Neural progenitor cell (in vitro differentiated cells): ENCODE measurements at places on chromosomes 12 and 14.
A peak's percentile ranks its signal among the peaks of the same experiment; 100 is the strongest.

DNA sequence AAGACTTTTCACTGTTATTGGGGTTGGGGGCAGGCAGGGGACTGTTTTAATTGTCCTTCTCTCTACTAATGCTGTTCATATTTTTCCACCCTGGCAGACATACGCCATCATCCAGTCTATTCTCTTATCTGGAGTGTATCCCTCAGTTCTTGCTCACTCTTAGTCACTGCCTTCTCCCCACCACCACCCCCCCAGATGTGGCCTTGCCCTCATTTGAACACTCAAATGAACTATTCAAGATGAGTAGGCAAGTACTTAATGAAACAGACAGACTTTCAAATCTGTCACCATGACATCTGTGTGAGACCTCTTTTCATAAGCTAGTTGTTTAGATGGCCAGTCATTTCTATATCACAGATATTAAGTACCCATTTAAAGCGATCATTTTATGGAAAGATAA is 10.1 kb downstream of the NUDT4 start:
- DNase-seq, result no peak

- no peak for DNase-seq
Measured at GRCh38 chr14:81938341-81938740, 404.7 kb upstream of the SEL1L start.

DNA sequence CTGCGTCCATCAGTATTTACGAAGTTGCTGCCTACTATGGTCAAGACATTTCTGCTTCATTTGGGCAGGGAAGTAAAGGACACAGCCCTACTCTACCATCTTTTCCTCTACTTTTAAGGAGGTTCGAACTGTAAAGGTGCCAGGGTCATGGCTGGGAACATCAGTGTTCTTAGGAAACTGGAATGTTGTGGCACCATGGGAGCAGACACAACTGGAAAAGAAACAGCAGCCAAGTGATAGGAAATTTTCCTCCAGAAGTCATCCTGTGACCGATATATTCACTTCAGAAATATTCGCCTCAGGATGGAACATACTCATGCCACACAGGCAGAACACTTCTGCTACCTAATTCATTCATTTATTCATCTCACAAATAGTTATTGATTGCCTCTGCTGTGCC is 104.4 kb downstream of the ETV6 start:
- no peak for DNase-seq

- DNase-seq, result peak; percentile 60
Measured at GRCh38 chr12:54431911-54432814, 13.1 kb upstream of the ITGA5 start.

DNA sequence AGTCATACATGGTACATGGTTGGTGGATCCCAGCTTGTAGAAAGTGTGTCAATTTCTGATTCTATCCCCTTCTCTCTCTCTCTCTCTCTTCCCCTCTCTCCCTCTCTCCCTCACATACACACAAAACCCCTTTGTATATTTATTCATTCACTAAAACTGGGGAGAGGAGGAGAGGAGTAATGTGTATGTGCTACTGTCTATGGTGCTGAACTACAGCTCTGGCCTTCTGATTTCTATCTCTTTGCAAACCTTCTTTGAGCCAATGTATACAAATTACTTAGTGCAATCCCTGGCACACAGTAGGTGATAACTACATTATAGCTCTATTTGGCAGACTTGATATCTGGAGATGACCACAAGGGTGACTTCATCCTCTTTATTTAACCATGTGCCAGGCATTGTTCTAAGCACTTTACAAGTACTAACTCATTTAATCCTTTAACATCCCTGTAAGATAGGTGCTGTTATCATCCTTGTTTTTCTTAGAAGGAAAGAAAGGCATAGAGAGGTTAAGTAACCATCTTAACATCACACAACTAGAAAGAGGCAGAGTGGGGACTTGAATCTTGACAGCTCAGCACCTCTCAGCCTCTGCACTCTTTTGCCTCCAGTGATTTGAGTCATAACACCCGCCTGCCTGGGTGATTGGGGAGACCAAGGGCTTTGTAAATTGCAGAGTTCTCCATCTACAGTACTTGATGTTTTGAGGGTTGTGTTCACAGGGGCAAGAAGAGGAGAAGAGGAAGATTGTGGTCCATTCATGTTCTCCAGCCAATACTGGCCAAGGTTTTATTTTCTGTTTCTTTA is 21.3 kb downstream of the RPH3A start:
- no peak for DNase-seq

DNA sequence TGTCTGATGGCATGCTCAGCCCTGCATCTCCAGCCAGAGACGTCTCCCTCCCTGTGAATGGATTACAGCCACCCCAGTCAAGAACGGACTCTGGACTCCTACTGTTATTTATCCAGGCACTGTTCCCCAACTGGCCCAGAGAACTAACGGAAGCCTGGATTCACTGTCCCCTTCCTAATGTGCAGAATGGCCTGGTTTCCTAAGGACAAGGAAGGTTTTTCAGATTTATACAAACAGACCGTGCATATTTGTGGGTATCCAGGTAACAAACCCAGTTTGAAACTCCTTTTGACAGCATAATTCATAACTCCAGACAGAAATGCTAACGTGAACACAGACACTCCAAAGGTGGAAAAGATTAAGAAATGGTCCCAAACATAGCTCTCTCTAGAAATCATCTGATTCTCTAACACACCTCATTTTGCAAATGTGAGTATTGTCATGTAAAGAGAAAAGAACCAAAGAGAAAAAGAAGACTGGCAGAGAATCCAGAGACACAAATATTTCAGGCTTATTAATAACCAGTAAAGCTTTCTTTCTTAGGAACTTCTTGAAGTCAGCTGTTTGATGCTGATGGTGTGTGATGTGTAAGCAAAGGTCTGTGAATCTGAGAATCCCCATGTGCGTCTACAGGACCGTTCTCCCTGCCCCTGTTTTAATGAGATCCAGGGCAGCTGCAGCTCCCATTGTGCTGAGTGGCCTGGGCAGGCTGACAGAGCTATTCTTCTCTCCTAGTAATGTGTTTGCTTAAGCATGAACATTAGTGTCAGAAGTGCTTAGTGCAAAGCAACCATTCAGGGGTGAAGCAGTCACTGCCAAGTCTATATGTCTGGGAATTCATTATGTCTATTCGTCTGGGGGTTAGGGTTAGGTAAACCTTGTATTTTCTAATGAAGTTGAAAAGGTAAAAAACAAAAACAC is 86.8 kb upstream of the HIF1A start:
- DNase-seq, result peak; percentile 87

GRCh38 chr14:87879389-87879788 is 113.6 kb downstream of the GALC start:
- DNase-seq, result no peak

DNA sequence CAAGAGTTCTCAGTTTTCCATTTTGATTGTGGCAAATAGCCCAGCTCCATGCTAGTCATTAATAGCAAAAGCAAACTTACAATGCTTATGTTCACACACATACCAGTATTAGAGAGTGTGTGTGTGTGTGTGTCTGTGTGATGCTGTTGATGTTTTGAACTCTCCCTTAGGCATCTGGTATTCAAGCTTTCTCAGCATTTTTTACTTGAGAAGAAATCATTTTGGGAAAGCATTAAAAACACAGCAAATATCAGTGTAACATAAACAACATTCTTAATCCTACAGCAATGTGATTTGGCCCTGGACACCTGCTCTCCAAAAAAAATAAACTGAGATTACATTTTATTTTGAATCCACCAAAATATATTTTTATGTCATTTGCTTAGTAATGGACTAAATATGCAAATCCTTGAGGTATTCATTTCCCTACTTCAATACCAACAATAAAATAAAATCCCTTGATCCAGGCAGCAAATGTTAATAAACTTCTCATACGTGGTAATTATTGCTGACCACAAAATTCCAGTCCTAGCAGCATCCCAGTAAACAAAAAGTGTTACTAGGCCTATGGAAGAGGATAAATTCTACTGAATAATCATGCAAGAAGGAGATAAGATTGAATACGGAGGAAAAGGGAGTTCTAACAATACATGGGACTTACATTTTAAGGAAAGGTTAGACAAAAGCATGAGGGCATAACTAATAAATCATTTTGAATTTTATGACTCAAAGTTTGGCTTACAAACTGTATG is 249.5 kb upstream of the CLEC14A start:
- DNase-seq, result no peak

DNA sequence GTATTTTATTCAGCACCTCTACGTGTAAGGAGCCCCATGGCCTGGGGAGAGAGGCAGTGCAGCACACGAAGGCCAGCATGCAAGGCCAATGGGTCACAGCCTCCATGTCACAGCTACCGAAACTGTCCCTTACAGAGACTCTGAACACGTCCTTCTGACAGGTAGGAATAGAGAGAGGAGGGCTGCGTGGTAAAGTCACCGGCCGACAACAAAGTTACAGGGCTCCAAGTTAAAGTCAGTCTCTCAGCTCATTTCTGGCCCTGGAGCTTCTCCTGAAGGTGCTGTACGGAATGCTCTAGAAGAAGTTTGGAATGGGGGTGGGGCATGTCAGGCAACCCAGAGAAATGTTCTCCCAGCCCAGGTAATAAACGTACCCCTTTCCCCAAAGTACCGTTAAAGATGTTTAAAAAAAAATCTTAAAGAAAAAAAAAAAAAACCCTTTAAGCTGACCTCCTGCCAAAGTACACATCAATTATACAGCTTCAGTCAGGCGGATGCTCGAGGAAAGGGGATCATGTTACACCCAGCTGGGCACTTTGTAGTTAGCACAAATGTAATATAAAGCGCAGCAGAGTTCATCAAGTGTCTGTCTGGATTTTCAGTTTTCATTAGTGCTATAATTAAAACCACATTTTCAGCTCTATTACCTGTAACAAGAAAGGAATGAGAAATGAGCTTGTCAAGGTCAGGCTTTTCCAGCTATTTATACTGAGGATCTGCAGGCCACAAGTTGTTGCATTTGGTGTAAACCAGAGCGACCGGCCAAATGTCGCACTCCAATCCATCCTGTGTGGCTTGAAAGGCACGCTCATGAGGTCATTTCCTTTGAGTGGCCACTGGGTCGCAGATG is 53.3 kb upstream of the CDKN3 start:
- DNase-seq, result peak; percentile 58

DNA sequence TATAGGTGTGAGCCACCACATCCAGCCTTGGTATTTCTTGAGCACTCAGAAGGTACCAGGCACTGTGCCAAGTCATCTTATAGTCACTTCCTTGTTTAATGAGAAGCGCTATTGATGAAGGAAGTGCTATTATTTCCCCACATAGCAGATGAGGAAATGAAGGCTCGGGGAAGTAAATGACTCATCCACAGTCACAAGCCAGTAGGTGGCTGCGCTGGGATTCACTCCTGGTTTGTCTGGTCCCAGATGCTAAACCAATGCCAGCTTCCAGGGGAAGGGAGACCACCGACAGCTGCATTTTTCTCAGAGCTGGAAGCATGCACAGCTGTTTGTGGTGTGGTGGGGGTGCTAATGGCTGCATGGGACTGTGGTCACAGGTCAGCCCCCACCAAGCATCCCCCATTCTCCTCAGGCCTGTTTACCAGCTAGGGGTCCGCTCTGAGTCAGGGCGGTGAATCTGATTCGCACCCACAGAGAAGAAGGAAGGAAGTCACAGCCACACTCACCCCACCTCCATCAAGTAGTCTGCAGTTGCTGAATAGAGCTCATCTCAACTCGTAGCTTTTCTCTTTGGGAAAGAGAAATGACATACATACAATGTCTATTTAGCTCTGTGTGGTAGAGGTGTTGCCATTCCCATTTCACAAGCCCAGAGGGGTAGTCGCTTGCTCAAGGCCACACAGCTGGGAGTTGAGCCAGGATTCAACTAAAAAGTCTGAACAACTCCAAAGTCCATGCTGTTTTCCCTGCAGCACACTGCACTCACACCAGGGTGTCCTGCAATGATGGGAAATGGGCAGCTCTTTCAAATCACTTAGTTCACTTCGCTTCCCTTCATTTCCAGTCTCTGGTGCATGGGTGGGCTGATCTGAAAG is 6.3 kb upstream of the LTBP2 start:
- DNase-seq, result no peak

DNA sequence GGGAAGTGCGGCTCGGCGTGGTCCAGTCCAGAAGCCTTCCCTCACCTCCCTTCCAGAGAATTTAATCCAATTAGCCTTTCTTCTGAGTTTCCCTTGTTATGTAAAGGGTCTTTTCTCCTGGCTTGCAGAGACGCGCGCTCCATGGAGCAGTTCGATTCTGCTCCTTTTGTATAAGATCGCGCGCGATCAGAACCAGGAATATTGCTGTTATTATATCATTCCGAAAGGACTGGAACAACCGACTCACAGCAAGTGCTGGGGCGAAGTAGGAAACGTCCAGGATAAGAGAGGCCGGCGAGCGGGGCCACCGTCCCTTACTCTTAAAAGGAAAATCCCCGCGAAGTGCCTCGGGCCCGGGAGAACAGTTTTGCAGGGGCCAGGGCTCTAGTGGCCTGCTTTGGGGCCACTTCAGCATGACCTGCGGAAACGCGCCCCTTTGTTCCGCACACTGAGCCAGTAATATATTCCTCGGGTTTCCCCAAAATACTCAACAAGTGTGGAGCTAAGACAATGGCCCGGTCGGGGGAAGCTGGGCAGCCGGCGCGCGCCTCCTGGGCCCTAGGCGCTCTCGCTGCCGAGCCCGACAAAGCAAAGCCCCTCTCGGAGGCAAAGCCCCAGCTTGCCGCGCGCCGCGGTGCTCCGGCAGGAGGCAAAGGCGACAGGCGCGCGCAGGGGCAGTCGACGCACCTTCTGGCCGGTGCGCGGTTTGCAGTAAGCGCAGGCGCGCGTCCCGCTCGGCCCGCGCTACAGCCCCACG is 2.9 kb downstream of the RFX4 start:
- peak; percentile 93 for DNase-seq

DNA sequence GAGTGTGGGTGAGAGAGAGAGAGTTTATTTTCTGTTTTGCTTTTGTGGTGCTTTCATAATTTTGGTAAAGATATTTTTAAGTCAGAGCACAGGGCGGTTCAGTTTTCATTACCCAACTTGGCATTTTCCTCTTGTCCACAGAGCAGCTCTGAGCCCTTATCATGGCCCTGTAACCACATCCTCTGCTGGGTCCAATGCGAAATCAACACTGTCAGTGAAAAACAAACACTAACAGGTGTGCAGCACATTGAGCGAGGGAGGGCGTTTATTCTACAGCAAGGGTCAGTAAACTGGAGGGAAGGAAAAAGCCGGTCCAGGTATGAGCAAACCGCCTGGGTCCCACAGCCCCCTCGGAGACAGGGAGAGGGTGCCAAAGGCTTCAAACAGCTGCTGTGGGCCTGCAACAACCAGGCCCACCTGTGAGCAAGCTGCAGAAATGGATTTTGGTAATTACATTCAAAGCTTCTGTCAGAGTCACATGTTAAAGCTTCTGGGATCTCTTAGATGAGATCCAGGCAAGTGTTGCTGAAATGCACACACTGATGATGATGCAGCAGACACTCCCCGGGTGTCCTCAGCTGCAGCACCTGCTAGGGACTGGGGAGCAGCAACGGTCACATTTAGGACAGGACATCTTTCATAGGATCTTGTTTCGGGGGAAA is 132.7 kb upstream of the DYRK2 start:
- DNase-seq, result no peak

GRCh38 chr12:54428050-54429013 is 9.3 kb upstream of the ITGA5 start:
- DNase-seq, result no peak

DNA sequence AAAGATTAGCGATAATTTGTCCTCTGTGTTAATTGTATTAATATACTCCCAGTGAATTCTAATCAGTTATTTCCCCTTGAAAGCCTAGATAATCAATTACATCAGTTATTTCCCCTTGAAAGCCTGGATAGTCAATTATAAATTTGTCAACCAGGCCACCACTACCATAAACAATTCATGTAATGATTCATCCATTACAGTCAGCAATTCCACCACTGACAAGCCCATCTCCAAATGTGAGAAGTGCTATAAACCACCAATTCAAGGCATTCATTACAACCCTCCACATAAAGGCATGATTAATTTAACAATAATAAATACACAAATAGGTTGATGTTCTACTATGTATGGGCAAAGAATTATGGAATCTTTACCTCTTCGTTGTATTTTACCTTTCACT is 40.9 kb downstream of the INTS13 start:
- no peak for DNase-seq
